GM12878 (cell line): ENCODE measurements at places on chromosomes 6 and 20.
A peak's percentile ranks its signal among the peaks of the same experiment; 100 is the strongest.

GRCh38 chr6:106773996-106774629, 144.7 kb downstream of the QRSL1 start:
- no peak for DNase-seq

GRCh38 chr20:44065401-44066340, 121.3 kb downstream of the JPH2 start:
- DNase-seq: no peak

DNA sequence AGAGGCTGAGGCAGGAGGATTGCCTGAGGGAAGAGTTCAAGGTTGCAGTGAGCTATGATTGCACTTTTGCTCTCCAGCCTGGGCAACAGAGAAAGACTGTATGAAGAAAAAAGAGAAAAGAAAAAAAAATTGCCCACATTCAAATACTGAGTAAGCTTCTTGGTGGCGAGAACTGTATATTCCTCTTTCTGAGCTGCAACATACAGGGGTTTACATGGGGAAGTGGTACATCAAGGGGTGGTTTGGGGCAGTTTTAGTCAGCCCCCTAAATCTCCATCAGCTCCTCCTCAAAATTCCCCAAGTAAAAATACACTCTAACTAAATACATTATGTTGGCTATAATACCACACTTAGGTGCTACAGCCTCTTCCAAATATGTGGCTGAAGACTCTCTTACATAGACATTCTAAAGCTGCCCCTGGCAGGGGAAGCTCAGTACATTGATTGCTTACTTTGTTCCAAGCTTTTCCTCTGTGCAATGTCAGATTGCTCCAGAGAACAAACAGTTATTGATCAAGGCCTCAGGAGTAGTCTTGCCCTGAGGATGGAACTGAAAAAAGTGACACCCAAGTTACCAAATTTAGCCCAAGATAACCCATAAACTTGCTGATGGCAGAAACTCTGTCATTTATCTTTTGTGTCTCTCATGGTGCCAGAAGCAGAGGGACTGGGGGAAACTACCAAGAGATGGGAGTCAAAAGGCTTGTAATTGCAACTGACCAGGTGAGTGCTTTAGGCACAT, 107.4 kb upstream of the RIPOR2 start:
- no peak for DNase-seq

GRCh38 chr6:166952121-166952520, 4.2 kb downstream of the RNASET2 start:
- DNase-seq: no peak

DNA sequence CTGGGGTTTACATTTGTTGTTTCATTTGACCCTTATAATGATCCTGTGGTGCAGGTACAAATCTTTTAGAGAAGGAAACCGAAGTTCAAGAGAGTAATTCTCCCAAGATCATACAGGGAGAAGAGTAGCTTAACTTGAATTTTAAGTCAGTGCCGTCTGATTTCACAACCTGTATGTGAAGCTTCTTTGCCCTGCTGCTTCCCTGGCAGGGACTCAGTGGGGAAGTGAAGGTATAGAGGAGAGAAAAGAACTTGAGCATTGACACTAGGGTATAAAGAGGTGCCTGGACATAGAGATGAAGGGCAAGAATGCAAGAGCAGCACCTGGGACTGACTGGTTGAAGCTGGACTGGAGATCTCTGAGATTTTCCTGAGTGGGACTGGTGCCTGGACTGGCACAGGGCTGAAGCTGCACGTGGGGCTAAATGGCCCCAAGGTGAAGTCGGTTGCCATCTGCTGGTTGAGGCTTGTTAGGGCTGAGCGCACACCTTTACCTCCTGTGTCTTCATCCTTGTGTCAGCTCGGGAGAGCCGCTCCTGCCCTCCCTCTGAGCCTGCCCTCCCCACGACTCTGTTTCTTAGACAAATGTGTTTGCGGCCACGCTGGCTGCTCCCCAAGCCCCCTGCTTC, 41.8 kb downstream of the FARS2 start:
- peak; percentile 41 for DNase-seq

DNA sequence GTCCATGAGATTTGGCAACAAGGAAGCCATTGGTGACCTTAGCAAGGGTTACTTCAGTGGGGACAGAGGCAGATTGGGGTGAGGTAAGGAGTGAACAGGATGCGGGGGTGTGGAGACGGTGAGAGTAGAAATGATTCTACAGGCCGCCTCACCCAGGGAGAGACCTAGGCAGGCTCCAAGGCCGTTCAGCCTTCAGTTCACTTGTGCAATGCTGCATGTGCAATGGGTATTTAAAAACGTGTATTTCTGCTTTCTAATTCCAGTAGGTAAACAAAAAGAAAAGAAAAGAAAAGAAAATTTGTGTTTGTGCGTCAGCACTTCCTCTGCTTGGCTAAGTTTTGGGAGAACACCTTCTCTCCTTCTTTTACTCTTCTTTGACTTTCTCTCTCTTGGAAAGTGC, 56.8 kb downstream of the BANF2 start:
- DNase-seq: no peak

DNA sequence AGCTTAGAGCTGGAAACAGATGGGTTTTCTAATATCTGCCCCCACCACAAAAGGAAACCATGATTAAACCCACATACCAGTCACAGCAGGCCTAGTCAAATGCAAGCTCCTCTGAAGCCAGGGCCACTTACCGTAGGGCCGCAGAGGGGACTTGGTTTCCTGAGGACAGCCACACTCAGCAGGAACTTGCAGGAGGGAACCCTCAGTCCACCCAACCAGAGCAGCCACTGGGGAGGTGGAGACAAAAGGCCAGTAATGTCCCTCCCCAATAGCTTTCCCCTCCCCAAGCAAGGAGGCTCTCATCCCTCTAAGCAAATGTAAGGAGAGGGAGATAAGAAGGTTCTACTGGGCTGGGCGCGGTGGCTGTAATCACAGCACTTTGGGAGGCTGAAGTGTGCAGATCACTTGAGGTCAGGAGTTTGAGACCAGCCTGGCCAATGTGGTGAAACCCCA, 384.4 kb upstream of the JARID2 start:
- DNase-seq: no peak
